Stimulated activated naive CD4-positive, alpha-beta T cell (primary cell): ENCODE measurements at places on chromosomes 16 and 17.

DNA sequence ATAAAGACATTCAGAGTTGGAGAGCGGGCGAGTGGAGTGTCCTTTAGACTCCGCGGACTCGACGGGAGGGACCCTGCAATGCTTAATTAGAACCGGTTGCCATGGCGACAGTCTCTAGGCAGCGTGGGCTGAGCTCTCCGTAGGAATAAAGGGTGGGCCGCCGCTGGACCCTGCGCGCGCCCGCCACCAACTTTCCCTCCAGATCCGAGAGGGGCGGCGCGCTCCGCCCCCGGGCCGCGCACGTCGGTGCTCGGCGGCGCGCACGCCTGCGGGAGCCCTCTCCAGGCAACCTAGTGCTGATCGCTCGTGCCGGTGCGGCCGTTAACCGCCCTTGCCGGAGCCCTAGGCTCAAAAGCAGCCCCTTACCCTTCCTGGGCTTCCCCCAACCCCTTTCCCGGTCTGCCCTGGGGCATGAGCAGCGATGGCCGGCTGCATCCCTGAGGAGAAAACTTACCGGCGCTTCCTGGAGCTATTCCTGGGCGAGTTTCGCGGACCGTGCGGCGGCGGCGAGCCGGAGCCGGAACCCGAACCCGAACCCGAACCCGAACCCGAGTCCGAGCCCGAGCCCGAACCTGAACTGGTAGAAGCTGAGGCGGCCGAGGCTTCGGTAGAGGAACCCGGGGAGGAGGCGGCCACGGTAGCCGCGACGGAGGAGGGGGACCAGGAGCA, at the start of gene PPM1E:
TSS of gene PPM1E (plus strand) at position 278 of the 669 bp plus-strand sequence.
- DNase-seq, result peak; percentile 23

DNA sequence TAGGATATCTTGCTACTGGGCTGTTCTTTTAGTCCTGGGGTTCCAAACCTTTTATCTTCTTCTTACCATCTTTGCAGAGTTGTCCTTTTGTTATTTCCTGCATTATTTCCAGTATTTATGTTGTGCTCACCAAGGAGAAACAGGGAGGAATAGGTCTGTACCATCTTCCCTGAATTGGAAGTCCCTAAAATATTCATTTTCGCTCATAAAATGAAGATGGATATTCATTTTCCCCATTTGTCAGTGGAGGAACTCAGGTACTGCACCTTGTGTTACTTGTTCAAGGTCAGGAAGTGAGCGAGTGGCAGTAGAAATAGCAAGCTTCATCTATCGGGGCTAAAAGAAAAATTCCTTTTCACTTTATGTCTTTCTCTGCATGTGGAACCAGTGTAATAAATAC, 989.7 kb downstream of the CDH11 start:
- DNase-seq, result no peak

GRCh38 chr17:6204203-6204722, 134.1 kb downstream of the WSCD1 start:
- DNase-seq, result no peak

DNA sequence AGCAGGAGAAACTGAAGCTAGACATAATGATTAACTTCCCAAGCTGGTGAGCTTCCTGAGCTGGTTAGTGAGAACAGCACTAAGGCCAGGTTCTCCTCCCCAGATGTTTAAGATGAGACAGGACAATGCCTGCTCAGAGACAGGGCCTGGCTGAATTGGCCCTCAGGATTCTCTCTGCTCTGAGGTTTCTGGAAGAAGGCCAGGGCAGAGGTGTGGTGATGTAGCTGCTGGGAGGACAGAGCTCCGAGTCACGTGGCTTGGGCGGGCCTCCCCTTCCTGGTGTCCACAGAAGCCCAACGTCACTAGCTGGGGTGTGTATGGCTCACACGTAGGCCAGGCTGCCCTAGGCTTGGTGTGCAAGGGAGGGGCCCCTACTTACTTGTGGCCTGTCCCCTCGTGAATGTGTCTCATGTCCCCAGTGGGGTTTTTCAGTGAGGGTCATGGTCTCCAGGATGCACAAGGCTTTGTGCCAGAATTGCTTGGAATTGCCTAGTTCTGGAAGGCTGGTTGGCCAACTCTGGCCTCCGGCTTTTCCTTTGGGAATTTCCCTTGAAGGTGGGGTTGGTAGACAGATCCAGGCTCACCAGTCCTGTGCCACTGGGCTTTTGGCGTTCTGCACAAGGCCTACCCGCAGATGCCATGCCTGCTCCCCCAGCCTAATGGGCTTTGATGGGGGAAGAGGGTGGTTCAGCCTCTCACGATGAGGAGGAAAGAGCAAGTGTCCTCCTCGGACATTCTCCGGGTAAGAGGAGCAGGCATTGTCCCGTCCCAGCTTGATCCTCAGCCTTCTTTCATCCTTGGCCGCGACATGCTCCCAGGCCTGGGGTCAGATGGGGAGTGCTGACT, 3.4 kb downstream of the NOD2 start:
- DNase-seq, result no peak

DNA sequence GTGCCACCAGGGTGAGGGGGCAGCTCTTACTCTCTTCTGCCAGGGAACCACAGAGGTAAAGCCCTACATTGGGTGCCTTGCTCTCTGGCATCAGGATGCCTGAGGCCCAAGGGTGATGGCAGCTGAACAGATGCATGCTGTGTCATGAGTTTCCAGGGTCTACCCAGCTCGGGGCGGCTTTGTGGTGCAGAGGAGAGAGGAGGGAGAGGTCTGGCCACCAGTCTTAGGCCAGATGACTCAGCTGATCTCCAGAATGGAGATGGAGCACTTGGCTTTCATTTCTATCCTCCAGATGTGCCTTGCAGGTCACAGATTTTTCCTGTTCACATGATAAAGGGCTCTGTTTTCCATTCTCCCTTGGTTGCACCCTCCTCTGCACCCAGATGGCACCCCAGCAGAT, 23.6 kb upstream of the USP22 start:
- no peak for DNase-seq

GRCh38 chr16:67142342-67142741, 8.5 kb downstream of the B3GNT9 start:
- no peak for DNase-seq

- no peak for DNase-seq
These were observed 257.3 kb upstream of the SALL1 start for GRCh38 chr16:51408357-51408756.

- DNase-seq, result no peak
These were observed 13.3 kb downstream of the TBKBP1 start for GRCh38 chr17:47707056-47707804.

DNA sequence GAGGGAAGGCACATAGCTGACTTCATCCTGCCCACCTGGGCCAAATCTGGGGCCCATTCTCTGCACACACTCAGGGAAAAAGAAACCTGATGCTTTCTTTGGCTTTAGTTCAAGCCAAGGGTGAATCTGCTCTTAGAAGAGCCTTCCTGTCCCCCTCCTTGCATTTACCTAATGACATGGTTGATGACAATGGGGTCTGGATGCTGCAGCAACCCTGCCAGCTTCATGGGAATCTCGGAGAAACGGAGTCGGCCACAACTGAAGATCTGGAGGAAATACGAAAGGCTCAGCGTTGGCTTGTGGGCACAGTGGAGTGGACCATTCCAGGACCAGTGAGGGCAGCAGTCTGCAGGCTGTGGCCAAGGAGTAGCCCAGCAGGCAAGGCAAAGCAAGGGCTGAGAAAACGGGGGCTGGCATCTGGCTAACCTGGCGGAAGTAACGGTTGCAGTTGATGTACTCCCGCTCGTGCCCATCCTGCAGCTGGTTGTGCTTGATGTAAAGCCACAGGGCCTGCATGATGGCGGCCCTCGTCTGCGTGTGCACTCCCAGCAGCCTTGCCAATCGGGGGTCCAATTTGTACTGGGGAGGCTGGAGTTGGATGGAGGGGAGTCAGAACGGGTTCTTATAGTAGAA, 6.4 kb upstream of the FTSJ3 start:
- no peak for DNase-seq

DNA sequence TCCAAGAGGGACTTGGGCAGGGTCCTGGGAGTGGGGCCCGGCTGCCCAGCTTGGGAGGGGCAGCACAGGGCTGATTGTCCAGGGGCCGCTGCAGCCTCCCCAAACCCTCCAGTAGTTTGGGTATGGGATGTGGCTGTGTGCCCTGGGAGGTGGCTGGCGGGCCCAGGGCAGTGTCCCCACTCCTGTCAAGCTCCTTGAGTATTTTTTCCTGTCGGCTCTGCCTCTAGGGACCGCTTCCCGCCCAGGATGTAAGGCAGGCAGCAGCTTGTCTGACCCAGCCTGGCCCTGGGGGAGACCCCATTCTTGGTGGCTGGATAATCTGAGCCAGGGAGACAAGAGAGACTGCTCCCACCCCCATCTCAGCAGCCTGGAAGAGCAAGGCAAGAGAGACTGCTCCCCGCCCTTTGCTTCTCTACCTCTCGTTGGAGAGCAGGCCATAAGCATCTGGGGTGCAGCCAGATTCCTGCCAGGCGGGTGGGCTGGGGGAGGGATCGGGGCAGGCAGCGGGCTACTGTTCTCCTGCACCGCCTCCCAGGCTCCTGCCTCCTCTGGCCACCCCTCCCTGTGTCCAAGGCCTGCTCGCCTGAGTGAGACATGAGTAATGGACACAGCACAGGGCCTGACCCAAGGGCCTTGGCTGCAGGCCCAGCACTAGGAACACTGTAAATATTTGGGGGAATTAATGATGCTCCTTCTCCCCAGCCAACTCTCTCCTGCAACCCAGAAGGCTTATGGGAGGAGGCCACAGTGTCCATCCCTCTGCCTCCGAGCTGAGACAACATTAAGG, 18.4 kb upstream of the ITGA3 start:
- DNase-seq, result no peak

DNA sequence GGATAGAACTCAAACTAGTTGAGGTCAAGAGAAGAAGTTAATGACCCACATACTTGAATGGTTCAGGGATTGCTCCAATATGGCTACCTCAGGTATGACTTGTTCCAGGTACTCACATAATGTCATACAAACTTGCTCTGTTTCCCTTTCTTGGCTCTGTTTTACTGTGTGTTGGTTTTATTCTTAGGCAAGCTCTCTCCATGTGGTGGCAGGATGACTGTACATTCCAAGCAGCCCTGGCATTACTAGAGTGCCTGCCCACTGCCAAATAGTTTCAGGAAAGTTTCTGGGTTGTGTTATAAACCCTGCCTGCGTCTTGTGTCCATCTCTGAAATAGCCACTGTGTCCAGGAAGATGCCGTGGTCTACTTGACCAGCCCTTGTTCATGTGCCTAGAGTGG, 476.8 kb downstream of the SHISA9 start:
- DNase-seq, result no peak

- no peak for DNase-seq
These were observed 340.7 kb downstream of the SNX29 start for GRCh38 chr16:12317121-12317810.

DNA sequence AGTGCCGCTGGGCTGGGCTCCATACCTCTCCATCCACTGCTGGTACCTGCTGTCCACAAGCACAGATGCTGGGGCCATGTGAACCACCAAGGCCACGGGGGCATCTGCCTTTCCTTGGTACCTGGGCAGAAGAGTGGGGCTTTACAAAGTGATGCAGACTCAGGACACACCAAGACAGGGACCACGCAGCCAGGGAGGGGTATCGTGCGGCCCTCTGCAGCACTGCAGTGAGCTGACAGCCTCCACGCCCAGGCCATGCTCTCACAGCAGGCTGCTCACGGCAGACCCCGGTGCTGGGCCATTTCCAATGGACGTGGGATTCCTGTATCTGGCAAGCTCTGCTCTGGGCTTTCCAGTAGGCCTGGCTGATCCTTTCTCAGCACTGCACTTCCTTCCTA, 14.4 kb downstream of the ELAC2 start:
- no peak for DNase-seq

DNA sequence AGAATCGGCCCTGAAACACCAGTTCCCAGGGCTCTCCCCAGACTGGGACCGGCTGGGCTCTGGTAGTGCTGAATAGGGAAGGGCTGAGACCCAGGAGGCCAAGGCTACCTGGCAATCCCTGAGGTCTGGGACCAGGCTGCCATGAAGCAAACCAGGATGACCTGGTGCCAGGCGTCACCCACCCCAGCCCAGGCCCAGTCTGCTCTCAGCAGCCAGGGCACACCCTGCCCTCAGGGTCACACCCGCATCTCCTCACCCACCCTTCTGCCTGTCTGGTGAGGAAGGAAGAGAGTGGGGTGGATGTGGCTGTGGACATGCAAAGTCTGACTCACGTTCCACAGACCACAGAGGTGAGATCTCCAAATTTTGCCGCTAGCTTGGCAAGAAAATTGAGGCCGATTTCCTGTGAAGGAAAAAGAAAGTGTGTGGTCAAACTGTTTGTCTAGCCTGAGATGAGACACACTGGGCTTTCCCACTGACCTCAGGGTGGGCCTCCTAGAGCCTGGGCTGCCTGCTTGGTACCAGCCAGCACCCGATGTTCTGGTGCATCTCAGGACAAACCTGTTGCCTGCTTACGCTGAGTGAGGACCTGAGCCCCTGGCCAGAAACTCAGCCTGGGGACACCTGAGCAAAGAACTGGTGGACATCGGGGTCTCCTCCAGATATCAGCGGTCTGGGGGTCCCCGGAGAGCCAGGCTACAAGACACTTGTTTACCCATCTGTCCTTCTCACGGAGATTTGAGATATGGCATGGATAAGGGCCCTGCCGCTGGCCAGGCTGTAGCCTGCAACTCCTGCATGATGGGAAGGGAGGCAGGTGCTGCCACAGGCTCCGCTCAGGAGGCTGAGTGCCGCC, 6.3 kb upstream of the RAB37 start:
- DNase-seq, result no peak

- no peak for DNase-seq
These were observed 258.1 kb upstream of the IRX3 start for GRCh38 chr16:54544553-54545180.

- DNase-seq, result no peak
These were observed at the start of gene MYH10 for GRCh38 chr17:8630227-8630801. MYH10 (minus strand) TSS chr17:8630725; CDS start chr17:8623246, 7,479 bp downstream.

DNA sequence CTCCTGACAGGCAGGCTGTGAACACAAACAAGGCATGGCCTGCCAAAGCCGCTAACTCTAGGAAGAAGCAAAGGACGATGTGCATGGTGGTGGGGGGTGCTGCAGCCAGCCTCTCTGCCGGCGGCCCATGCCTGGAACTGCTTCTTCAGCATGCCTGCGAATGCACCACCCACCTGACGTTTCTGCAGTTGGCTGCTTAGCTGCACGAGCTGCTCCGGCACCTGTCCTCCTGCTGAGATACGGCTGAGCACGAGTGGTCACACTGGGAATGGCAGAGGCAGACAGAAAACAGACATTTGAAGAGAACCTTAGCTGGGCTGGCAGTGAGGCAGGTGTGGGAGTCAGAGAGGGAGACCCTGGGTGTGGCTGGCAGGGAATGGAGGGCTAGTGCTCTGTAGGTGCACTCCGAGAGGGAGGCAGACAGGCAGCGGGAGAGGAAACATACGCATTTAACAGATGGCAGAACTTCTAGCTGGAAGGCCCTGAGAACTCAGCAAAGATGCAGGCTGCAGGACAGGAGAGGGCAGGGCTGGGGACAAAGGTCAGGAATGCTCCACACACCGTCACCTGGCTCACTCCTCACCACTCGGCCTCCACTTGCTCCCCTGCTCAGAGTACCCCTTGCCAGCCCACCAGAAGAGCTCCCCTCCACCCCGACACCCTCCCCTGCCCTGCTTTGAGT, 5.2 kb downstream of the FLCN start:
- DNase-seq, result no peak

GRCh38 chr16:84040226-84040822, 2.3 kb downstream of the SLC38A8 start:
- no peak for DNase-seq

- DNase-seq, result no peak
These were observed 98.7 kb upstream of the NACA2 start for GRCh38 chr17:61689610-61690180.
